NCI-H2081 (cell line): ENCODE measurements at places on chromosomes 5 and 9.

- DNase-seq: peak; percentile 45
Measured at GRCh38 chr5:148957591-148958202, 105.2 kb downstream of the SH3TC2 start.

DNA sequence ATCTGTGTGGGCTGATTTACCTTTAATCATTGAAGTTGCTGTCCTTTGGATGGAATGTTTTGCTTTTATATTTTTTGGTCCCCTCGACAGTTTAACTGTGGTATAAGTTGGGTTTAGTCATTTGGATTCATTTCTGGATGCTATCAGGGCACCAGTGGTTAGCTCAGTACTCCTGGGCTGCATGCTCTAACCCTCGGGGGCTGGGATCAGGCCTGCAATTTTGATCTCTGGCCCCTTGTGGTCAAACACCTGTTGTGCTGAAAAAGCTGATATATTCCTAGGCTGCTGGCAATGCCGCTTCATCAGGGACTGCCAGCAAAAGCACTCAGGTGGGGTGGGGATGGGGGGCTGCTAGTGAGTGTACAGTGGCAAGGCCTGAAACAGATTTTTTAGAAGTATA, 440.4 kb upstream of the RIOK2 start:
- DNase-seq: no peak

GRCh38 chr9:1535051-1535450, 480.1 kb upstream of the SMARCA2 start:
- DNase-seq: no peak

GRCh38 chr5:60257596-60258271, 364.2 kb upstream of the PDE4D start:
- DNase-seq: no peak

GRCh38 chr9:72355153-72355552, 9.9 kb downstream of the ZFAND5 start:
- DNase-seq: no peak

GRCh38 chr5:133977858-133978257, 9.4 kb upstream of the C5orf15 start:
- no peak for DNase-seq

DNA sequence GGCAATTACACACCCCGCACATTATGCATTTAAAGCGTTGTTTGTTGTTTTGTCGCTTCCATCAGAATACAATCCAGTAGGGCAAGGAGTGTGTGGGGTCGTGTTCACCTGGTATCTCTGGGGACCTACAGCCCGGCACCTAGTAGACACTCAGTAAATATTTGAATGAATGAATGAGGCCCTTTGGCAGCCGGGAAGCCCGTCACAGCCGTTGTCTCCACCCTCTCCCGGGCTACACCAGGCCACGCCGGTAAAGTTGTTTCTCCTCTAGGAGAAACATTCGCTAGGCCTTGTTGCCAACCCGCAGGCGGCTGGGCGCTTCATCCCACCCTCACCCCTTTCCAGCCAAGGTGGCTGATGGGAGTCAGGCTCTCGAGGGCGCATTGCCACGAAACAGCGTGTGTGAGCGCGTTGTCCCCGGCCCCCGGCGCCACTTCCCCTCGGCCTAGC, 876 bp upstream of the JAK2 start:
- no peak for DNase-seq

GRCh38 chr9:12014488-12014887, 678.7 kb upstream of the TYRP1 start:
- DNase-seq: no peak

GRCh38 chr9:18979367-18979766, 53.6 kb downstream of the SAXO1 start:
- DNase-seq: no peak

DNA sequence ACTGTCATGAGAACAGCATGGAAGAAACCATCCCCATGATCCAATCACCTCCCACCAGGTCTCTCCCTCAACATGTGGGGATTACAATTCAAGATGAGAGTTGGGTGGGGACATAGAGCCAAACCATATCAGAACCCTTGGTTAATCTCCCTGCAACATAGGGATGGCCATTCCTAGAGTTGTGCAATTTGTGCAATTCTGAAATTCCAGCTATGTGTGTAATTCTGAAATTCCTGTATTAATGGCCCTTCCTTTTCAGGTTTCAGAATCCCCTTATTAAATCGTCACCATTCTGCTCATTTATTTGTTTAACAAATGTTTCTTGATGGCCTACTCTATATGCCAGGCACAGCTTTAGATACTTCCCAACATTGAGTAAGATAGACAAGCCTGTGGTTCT, 282.6 kb downstream of the SMARCA2 start:
- DNase-seq: no peak

DNA sequence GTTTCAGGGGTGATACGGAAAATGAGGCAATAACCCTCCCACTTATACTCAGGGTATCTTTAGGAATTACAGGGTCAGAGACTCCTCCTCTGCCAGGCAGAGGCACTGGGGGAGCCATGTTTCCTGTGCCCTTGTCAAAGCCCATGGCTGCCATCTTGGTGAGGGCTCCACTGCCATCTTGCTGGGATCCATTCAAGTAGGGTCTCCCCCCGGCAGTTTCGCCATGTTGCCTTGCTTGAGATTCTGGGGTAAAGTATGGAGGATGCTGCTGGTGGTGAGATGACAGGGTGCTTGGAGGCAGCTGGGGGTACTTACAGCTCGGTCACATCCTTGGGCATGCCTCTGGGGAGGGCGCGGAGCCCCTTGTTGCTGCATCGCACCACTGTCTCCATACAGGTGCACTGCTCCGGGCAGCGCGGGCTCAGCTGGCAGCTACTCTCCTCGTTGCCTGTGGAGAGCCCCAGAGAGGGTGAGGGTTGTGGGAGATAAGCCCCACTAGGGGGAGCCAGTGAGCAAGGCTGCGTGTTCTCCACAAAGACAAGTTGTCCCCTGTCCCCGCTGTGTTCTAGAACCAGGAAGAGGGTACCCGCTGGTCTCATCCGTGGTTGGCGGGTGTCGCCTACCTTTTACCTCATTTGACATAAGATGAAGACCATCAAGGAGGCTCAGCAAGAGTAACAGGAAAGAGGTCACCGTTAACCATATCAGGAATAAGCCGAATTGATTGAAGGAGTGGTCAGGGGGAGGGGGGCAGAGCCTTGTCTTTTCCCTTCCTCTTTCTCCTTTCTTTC, 169.0 kb upstream of the PANK3 start:
- no peak for DNase-seq

- DNase-seq: no peak
Measured at GRCh38 chr5:158234323-158235158, 375.6 kb upstream of the CLINT1 start.

- peak; percentile 72 for DNase-seq
Measured at GRCh38 chr5:59798862-59799667, 94.5 kb downstream of the PDE4D start.

GRCh38 chr5:151721087-151721646, 34.5 kb upstream of the SPARC start:
- DNase-seq: no peak

DNA sequence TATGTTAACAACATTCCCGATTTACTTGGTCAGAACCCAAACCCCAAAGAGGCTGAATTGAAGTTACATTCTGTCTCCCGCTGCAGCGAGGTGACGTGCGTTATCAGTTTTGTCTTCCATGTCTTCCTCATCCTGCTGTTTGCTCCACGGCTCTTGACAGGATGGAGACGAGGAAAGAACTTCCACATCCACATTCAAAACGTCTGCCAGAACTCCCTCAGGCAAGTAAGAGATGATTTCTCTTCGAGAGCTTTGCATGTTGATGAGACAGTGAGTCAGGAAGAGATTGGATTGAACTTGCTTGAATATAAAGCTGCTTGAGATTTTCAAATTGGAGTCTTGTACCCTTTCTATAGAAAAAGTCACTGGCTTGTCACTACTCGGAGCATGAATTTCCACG, 242.6 kb downstream of the AUH start:
- DNase-seq: no peak

GRCh38 chr9:136700959-136701667, 11.3 kb upstream of the DIPK1B start:
- no peak for DNase-seq

- DNase-seq: no peak
Measured at GRCh38 chr5:176612008-176612407, 2.1 kb upstream of the GPRIN1 start.
